HT1080 (cell line): ENCODE measurements at places on chromosomes 7 and 10.

DNA sequence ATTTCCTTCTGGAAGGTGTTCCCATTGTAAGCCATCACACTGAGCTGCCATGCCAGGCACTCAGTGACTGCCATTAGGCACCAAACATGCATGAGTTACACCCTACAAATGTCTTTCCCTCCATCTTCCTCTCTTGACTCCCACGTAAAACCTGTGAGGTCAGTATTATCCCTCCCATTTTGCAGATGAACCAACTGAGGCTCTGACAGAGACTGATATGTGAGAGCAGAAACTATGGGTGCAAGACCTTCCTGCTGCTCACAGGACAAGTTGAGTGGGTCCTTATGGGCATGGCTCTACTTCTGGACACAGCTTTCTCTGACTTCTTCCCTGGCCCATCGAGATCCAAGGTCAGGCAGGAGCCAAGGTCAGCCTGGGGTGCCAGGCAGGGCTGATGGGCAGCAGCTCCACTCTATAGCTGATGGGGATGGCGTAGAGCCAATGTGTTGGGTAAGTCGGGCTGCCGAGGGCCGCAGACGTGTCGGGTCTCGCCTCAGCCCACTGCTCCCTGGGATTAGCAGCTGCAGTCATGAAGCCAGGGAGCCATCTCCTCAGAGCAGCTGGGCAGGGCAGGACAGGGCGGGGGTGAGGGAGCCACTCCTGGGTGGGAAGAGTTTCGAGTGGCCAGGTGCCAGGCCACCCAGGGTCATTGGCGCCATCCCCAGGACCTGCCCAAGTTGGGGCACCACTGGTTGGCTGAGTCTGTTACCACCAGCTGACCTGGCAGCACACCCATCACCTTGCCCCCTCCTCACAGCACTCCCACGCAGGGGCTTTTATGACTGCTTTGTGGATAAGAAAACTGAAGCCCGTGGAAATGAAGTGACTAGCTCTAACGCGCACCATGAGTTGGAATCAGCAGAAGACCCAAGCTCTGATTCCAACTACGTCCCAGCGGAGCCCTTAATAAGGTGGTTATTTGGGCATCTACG is 117.8 kb upstream of the ZMIZ1 start:
- no peak for DNase-seq

DNA sequence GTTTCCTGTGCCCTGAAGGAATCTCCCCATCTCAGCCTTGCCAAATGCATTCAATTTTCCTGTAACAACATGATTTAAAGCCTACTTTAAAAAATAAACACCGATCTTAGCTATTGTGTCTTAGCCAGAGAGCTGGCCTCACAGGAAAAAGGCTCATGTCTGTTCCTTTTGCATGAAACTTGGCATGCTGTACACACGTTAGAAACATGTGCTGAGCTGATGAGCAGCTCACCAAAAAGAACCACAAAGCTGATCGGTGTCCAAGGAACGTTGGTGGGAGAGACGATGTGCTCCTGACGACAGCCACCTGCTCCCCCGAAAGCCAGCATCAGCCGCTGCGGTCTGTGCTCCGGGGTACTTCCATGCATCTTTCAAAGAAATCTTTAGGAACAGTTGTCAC is 135.9 kb downstream of the ADARB2 start:
- no peak for DNase-seq

DNA sequence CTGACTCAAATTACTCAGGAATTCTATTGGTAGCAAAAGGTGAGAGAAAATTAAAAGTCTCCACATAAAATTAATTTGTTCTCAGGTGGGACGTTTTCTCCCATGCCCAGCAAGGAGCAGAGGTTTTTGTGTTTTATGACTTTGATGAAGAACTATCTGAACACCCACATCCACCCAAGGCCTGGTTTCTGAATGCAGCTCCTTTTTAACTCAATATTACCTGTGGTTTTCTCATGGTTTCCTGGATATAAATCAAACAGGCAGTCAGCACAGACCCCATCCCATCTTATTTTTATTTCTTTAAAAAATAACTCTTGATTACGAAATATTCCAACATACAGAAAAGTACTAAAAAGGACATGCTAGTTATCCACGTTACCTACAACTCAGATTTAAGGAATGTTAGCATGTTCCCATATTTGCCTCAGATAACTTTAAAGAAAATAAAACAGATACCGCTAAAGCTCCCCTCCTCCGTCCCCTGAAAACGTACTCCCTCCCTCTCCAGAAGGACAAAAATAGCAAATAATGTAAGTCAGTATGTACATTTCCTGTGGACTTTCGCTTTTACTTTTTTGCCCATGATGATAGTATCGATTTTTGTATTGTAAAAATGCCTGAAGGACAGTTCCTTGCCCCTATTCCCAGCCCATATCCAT is 43.4 kb downstream of the GLI3 start:
- peak; percentile 14 for DNase-seq

DNA sequence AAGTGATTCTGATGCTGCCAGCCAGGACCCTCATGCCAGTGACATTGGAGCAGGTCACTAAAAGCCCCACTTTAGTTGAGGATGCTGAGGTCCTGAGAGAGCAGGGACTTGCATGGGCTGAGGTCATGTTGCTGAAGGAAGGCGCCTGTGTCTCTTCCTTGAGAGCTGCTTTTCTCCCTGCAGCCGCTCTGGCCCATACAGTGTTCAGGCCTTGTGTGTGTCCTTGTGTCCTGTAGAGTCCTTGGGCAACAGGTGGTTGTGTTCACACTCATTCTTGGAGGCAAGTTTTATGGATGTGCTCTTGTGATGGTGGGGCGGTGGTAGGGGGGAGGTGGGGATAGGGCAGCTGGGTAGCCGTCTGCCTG is 33.3 kb downstream of the TSPAN14 start:
- DNase-seq, result no peak

- peak; percentile 36 for DNase-seq
These were observed 2.0 kb upstream of the KMT2E start for GRCh38 chr7:105011831-105012502.

- no peak for DNase-seq
These were observed 22.7 kb downstream of the MYOF start for GRCh38 chr10:93459466-93459865.

- no peak for DNase-seq
These were observed 156.5 kb upstream of the PPP2R2D start for GRCh38 chr10:131744346-131744745.

DNA sequence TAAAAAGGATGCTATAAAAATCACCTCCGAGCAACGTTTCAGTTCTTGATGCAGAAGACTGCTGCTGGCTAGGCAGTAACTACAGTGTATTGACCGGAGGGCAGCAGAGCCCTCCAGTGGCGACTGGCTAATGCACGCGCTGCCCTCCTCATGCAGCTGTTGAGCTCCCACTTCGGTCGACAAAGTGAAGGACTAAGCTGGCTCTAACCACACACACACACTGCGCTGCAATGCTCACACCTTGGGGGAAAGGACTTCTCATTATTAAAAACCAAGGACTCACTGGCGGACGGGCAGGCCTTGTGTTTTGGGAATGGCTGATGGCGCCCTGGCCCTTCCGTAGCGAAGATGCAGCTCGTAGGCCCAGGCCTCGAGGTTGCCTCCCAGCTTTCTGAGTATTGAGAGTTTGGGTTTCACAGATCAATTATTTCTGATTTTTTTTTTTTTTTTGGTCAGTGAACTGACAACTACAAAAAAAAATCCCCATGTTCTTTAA is 120.9 kb upstream of the DIP2C start:
- no peak for DNase-seq

DNA sequence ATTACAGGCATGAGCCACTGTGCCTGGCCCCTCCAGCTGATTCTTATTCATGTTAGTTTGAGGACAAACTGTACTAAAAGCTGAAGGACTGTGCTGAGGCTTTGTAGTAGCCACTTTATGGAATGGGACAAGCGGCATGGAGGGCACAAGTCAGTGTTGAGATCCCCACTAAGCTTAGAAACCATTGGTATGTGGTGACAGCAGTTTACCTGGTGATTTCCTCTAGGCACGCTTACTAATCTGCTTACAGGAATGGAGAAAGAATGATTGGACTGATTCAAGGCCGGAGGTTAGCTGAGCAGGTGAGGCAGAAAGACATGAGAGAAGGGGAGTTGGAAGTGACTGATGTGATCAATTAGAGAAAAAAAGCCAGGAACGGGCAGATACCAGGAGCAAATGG is 3.7 kb downstream of the ZNF398 start:
- DNase-seq, result no peak

GRCh38 chr7:77837275-77837674 is 38.7 kb downstream of the PHTF2 start:
- DNase-seq, result no peak

GRCh38 chr7:80151274-80151665 is 16.6 kb downstream of the GNAI1 start:
- DNase-seq, result peak; percentile 35

GRCh38 chr10:119341459-119342301 is 134.3 kb downstream of the GRK5 start:
- DNase-seq, result peak; percentile 90

DNA sequence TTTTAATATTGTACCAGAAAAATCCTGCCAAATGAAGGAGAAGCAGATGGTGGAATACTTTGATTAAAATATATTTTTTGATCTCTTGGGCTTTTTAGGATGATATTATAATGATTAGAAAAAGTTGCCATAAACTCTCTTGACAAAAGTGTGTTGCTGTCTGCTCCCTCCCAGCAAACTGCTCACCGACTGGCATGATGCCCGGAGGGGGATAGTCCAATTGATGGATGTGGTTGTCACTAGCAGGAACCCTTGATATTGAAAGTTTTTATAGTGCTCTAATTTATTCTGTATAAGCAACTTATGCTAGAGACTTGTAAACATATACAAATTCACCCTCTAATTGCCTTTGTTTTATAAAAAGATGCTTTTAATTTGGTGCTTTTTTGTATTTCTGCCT is 114.0 kb downstream of the DNAH11 start:
- DNase-seq, result no peak

DNA sequence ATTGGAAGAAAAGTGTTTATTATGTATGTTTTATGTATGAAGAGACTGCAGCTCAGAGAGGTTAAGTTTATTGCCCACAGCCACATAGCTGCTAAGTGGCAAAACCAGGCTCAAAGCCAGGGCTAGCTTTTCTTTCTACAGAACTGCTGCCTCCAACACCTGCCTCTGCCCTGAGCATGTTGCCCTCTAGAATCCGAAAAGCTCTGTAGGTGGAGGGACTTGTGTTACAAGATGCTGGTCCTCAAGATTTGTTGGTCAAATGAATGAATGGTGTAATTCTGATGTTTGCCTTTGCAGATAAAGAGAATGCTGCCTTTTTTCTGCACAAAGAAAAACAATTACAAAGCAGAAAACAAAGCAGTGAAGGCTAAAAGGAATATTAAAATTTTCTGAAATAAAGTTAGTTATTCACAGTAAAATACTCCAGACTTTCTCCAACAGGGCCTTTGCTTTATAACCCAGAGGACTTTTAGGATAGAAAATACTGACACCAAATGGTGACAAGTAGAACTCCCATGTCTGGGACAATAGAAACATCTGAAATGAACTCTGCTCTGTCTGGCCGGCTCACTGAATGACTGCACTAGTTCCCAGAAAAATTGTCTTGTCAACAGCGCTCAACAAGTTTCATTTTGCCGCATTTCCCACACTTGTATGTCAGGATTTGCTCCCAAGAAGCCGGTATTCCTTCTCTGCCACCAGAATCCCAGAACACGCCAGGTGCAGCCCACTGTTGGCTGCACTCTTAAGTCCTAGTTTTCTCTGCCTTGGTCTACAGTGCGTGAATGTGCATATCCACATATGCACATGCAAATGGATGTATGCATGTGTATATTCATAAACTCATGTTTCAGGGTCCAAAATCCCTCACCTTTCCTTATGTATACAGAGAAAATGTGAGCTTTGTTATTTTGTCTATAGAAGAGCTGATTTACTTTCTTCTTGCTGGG is 11.0 kb upstream of the DNTT start:
- no peak for DNase-seq

GRCh38 chr7:48089046-48090003 is at the start of gene UPP1:
UPP1 (plus strand) TSS chr7:48089265; CDS start chr7:48094784, 5,519 bp downstream.
- peak; percentile 17 for DNase-seq

DNA sequence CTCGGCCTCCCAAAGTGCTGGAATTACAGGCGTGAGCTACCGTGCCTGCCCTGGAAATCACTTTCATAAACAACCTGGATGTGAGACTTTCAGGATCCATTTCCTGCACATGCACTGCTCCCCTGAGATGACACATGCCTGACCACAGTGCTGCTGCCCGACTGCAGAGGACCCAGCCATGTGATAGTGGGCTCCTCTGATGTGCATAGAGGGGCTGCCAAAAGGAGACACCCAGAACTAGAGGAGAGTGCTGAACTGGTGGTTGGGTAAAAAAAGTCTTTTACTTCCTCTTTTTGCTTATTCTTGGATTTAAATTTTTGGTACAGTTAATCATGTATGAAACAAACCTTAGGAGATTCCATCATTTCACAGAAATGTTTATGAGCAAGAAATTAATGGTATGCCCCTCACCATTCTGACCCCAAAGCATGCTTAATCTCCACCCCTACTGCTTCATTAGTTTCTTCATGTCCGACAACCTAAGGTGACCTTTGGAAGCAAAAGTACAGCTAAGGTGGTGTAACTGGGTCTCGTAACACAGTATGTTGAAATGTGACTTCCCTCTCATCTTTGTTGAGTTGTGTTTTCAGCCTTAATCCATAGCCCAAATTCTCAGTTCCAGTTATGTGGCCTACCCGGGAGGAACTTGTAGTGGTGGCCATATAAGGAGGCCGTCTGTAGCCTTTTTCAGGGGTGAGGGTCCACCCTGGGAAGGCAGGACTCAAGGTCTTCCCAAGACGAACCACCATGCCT is 111.1 kb downstream of the RNF216 start:
- DNase-seq, result peak; percentile 31

- DNase-seq, result no peak
These were observed 5.3 kb upstream of the SCIN start for GRCh38 chr7:12564996-12565764.

DNA sequence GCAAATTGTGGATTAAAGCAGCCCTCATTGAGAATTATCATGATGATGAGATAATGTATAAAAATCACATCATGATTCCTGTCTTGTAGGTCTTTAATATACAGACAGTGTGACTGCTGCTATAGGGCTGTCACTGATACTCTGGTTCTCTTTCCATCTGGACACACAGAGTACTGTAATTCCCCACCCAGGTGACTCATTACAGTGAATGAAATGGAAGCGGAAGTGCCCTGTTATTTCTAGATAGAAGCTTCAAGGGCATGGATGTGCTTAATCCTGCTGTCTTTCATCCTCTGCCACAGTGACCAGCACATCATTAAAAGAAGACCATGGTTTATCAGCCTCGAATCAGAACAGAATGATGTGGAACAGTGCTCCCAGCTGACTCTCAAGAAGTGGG is 1234.0 kb downstream of the SORCS3 start:
- peak; percentile 75 for DNase-seq

GRCh38 chr10:103542764-103543616 is 49.5 kb downstream of the NEURL1 start:
- DNase-seq, result peak; percentile 51

- DNase-seq, result no peak
These were observed 270.3 kb upstream of the DKK1 start for GRCh38 chr10:52043811-52044210.

GRCh38 chr7:158387546-158387891 is 200.1 kb downstream of the PTPRN2 start:
- no peak for DNase-seq
